ENCODE measurements at places on chromosomes 11 and 22.

DNA sequence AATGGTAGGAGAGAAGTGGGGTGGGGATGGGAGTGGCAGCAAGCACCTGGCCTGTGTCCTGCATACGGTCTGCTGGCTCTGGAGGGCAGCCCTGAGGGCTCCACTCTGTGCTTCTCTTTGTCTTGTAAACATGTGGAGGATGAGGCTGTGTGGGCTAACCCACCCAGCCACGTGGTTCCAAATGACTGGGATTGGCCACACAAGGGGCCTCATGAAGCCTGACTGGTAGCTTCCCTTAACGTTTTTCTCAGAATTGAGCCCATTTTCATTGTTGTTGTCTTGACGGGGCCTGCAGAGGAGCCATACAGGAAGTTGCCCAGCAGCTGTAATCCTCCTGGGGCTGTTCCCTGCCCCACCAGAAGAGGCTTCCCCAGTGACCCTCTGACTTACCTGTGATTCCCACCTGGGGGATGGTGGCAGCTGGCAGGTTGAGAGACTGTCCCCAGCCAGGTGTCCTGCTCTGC lies 18.0 kb downstream of the DERL3 start:
- DNase-seq, result peak; percentile 94

DNA sequence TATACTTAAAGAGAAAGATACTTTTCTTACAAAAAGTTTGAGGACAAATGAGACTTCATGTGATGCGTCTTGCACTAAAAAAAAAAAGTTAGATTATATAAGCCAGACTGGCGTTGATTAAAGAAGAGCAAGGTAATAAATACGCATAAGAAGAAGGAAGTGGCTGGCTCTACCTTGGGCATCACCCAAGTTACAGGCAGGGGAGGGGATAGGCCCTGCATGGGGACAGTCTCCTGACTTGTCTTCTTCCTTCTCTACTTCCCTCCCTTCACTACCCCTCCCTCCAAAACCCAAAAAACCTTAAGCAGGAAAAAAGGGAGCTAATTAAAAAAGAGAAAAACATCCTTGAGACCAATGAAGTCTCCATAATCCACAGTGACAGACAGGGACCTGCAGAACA lies 22.3 kb upstream of the TMA7B start:
- DNase-seq, result no peak

DNA sequence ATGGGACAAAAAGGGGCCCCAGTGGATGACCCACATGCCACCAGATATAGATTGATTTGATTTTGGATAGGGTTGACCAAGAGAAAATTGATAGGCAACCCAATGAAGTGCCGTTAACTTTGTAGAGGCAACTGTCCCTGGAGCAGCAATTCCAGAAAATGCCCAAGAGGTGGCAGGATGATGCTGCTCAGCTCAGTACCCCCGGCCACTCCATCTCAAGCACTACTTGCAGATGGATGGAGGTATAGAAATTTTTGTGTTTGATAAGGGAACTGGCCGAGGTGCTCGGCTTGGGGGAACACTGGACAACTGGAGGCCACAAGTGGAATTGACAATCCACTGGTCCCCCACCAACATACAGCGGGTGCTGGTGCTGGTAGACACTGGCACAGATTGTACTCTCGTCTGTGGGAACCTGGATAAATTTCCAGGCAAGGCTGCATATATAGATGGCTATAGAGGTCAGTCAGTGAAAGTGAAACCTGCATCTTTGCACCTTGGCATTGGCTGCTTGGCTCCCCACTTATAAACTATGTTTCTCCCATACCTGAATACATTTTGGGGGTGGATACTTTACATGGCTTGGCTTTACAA lies 86.3 kb downstream of the CCDC83 start:
- peak; percentile 70 for DNase-seq

- no peak for DNase-seq
Observed at GRCh38 chr11:32162351-32162750, 71.5 kb downstream of the RCN1 start.

DNA sequence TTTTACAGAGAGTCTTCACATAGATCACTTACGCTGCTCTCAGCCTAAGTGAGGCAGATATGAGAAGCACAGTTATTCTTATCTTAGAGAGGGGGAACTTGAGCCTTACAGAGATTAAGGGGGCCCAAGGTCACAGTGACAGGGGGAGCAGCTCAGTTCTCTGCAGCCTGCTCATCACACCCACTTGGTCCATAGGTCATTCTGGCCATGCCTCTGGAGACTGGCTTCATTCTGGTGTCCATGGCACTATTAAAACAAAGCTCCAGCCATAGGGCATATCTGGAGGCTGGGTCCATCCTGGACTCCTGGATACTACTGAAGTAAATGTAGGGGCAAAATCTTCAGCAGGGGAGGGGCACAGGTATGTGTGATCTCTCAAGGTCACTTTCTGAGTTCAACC lies 5.9 kb downstream of the SLC5A4 start:
- DNase-seq, result no peak

DNA sequence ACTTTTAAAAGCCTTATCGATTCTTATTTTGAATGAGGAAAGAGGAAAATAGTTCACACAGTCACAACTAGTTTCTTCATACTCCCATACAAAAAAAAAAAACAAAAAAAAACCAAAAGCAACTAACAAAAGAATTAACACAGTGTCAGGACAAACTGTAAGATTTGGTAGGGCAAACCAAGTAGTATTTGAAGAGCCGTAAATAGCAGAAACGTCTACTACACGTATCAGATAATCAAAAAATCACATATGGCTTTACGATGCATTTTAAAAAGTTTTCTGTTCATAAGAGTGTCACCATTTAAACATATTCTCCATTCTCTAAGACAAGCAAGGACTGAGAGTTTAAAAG lies 2.3 kb downstream of the PICALM start:
- DNase-seq, result peak; percentile 16

- peak; percentile 68 for DNase-seq
Observed at GRCh38 chr11:126352934-126353801, 2.3 kb upstream of the ST3GAL4 start.

GRCh38 chr22:49369726-49370626 lies 457.7 kb downstream of the BRD1 start:
- no peak for DNase-seq

- DNase-seq, result no peak
Observed at GRCh38 chr11:105130189-105130813, 9.3 kb downstream of the CARD18 start.

DNA sequence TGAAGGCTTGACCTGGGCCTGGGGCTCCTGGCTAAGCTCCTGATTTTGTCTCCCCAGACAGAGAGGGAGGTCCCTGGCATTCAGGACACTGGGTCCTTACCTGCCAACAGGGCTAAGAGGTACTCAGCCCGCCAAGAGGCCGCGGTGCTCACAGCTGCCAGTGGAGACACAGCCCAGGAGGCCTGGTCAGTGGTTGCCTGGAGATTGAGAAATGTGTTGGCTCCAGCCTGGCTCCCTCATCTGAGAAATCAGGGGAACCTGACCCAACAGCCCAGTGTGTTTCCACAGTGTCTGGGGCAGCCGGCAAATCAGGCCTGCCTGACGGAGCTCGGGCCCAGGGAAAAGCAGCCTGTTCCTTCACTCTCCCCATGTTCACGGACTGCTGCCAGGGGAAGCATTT lies 79.4 kb upstream of the NAV2 start:
- no peak for DNase-seq

- DNase-seq, result peak; percentile 42
Observed at GRCh38 chr11:65436412-65437032, 13.9 kb downstream of the NEAT1 start.

DNA sequence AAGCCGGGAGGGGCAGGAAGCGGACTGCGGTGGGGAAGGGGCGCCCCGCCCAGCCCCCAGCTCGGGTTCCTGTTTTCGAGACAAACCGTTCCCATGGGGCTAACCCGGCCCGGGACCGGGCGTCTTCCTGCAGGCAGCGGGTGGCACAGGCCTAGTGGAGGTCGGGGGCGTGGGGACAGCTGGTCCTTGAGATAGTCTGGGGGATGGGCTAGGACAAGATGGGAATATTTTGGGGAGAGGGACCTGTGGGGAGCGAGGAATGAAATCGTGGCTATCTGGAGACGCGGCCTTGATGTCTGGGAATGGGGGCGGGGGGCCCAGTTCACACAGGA lies 1.2 kb upstream of the RASGRP2 start:
- peak; percentile 90 for DNase-seq

GRCh38 chr11:1503708-1504104 lies 17.1 kb upstream of the MOB2 start:
- no peak for DNase-seq

GRCh38 chr22:30941363-30941740 lies 27.2 kb downstream of the MORC2 start:
- DNase-seq, result no peak

- DNase-seq, result peak; percentile 92
Observed at GRCh38 chr22:44172370-44173108, 8.2 kb upstream of the PARVG start.

DNA sequence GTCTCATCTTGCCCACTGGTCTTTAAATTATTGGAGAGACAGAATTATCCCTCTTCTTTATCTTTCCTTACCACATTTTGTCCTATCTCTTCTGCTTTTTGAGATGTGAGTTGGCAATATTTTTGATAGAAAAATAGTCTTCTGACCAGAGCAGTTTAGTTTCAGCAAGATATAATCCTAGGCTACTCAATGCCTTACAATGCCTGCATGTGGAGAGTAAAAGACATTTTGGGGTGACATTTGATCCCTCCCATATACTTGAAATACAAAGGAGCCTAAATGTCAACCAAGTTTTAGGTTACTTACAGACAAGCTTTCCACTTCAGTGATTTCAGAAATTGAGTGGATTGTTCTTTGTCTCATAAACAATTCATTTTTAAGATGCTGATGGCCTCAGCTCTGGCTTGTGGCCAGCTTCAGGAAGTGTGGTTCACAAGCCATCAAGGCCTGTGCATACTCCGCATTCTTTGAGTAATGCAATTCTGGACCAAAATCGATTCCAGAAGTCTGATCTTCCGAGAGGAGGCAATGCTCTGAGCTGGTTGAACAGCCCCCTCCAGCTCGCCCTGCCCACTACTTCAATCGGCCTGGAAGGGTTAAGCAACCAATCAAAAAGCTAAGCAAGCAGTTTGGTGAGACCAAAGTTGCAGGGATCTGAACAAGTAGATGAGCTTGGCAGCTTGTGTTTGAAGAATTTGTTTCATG lies 274.4 kb downstream of the BLID start:
- no peak for DNase-seq

GRCh38 chr22:36123673-36124630 lies 36.6 kb downstream of the APOL3 start:
- DNase-seq, result peak; percentile 93

DNA sequence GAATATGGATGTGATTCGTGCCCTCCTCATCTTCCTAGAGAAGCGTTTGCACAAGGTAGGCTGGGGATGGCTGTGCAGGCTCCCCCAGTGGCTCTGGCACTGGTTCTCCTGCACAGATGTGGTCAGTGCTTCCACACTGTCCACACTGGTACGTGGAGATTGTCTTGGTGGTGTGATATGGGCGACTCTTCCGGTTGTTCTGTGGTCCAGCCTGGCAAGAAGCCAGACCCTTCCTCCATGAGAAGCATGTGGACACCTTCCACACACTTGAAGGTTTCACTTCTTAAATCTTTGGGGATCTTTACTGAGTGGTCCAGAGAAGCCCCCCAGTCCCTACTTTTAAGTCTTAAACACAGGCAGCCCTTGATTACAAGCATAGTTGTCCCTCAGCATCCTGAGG lies 3.8 kb downstream of the RIC8A start:
- no peak for DNase-seq

DNA sequence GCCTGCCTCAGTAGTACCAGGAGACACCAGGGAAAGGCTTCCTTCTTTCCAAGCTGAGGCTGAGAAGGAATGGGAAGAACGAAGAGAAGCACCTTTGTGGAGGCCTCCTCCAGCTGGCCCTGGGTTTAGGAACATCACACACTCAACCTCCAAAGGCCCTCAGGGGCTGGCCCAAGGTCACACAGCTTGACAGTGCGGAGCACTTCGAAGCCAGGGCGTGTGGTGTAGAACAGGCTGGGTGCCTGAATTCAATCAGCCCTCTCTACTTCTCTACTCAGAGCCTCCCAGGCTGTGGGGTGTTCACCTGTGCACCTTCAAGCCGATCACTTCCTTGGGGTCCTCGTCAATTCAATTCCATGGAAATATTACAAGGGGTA lies 727 bp upstream of the CSDC2 start:
- DNase-seq, result no peak

- DNase-seq, result no peak
Observed at GRCh38 chr11:116461789-116462188, 311.0 kb downstream of the BUD13 start.

DNA sequence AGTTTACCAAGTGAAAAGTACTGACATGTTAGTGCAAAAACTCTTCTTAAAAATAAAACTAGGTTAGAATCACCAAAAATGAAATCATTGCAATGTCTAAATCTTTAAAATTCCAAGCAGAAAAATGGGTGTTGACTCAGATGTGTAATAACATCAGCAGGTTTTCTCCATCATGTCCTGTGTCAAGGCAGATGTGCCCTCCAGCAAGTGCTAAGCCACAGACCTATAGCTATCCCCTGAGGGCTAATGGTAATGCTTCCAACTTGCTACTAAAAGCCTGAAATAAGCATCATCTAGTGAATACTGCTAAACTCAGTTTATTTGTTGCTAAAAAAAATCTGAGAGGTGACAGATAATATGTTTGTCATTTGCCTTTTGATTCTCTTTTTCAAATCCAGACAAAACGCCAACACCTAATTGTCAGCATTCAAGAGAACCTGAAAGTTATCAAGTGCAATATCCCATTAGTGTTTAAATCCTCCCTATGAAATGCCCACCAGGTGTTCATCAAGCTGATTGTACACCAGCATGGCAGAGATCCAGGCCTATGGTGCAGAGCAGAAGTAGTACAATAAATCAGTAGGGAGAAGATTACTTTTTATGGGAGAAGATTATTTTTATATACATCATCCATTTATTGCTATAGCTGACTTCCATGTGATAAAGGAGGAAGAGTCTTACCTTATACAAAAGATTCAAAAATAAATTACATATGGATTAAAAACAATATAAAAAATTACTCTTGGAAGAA lies 55.1 kb upstream of the SYT9 start:
- no peak for DNase-seq

DNA sequence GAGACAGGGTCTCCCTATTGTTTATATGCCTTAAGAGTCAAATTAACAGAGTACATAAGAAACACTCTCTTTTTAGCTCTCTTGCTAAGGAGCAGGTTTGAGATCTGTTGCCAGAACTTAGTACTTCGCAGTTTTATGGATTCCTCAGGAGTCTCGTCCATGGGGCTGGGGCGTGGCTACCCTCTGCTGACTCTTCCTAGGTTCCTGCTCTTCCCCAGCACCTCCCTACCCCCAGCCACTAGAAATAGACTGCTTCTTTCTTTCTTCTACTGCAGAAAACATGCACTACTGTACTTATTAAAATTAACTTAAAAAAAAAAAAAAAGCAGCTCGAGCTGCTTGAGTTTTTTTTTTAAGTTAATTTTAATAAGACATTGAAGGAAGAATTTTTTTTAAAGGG lies 8.0 kb downstream of the FAM118B start:
- no peak for DNase-seq

- DNase-seq, result no peak
Observed at GRCh38 chr11:59173080-59173963, 1.4 kb downstream of the DTX4 start.

GRCh38 chr11:112533682-112534081 lies 273.0 kb upstream of the PLET1 start:
- DNase-seq, result no peak

- peak; percentile 55 for DNase-seq
Observed at GRCh38 chr11:36672815-36673450, 74.9 kb upstream of the RAG2 start.

Measured in KBM-7 (cell line).